ENCODE measurements at places on chromosomes 2 and 18.

GRCh38 chr2:10792660-10793400 lies 19.8 kb downstream of the PDIA6 start:
- no peak for DNase-seq

GRCh38 chr2:47050021-47050760 lies 104.9 kb downstream of the STPG4 start:
- DNase-seq, result no peak

DNA sequence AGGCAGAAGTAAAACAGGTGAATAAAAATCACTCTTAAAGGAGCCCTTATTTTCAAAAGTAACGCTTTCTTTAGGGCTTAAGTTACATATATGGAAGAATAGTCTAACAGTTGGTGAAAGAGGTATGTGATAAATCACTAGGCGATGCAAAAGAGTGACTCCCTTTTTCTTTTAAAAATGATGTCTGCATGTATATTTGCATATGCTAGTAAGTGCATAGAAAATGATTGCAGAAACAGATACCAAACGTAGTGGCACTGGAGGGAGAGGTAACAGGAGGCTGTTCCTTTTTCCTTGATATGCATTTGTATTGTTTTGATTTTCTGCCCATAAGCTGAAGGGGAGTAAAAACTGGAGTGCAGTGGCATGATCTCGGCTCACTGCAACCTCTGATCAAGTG lies 158.3 kb downstream of the PRPF40A start:
- no peak for DNase-seq

- no peak for DNase-seq
Observed at GRCh38 chr2:234048049-234048448, 2.5 kb upstream of the SPP2 start.

DNA sequence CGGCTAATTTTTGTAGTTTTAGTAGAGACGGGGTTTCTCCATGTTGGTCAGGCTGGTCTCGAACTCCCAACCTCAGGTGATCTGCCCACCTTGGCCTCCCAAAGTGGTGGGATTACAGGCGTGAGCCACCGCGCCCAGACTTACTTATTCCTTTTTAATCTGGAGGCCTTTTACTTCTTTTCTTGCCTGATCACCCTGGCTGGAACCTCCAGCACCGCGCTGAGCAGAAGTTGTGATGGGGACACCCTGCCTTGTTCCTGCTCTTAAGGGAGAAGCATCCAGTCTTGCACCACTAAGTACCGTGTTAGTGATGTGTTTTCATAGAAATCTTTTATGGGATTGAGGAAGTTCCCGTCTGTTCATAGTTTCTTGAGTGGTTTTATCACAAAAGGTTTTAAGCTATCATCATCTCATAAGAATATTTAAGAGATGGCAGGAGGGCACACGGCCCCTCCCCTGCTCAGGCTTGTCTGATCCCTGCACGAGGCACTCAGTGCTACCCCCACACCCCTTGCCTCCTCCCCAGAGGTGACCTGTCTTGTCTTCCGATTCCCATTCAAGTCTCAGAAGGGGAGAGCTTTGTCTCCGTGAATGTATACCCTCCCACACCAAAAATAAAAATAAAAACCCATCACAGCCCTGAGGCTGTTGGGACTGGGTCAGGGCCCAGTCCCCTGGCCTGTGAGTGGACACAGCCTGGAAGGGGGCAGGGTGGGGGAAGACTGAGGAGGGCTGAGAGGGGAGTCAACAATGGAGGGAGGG lies 65.3 kb upstream of the SMAD7 start:
- DNase-seq, result no peak

DNA sequence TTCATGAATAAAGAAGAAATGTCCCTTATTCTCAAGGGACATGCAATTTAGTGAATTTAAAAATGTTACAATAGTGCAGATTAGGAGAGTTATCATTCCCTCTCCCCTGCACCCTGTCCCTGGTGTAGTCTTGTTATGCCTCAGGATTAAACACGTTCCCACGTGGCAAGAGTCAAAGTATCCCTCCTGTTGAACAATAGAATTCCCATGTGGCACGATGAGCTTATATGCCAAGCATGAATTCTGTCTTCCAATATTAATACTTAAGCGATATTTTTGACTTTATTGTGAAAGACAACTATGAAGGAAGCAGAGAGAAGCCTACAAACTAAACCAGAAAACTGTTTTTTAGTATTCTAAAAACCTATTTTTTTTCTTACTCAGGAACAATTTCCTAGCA lies 36.7 kb upstream of the SPAG16 start:
- no peak for DNase-seq

- DNase-seq, result peak; percentile 54
Observed at GRCh38 chr18:9950289-9951016, 36.6 kb downstream of the VAPA start.

GRCh38 chr2:38584881-38585280 lies 17.8 kb downstream of the HNRNPLL start:
- DNase-seq, result no peak

DNA sequence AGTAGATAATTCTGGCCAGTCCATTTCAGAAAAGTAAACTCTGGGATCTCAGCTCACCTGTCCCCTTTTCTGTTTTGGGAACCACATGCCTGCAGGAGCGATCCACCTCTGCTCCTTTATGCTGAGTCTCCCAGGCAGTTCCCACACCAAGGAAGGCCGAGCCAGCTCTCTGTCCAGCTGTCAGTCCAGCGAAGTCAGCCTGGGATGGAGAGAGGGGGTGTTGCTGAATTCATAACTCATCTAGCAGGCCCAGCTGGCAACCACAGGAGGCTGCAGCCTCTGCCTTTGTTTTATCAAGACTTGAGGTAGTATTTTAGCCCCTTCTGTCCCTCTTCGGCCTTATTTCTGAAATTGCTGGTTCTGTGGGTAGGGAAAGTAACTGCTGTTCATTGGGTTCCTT lies 209.9 kb downstream of the ARL4C start:
- DNase-seq, result no peak

DNA sequence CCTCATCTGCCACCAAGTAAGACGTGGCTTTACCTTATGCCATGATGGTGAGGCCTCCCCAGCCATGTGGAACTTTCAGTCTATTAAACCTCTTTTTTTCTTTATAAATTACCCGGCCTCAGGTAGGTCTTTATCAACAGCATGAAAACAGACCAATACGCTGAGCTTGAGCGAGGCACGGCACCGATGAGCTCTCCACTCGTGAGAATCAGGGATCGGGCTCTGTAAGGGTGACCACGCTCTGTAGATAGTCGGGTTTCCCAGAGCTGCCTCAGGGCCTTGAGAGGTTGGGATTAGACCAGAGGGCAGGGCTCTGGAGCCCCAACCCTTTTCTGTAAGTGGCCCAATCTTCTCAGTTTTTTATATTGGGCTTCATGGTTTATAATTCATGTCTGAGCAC lies 360.3 kb upstream of the MYT1L start:
- no peak for DNase-seq

DNA sequence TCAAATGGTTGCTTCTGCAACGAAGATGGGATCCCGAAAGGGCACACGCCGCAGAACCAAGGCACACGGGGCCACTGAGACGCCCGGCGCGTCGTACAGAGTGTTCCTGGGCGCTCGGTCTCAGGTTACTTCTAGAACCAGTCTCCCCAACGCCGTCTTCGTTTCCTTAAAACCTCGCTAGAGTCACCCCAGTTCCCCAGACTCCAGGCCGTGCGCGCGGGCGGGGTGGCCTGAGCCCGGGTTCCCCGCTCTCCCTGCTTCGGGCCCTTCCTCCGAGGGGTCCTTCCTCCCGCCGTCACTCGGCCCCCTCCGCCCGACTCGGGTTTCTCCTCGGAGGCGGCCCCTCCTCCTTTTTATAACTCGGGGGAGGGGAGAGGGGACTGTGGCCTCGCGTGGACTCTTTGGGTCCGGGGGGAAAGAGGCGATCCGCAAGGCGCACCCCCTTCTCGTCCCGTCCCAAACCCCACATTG lies 774 bp upstream of the FZD7 start:
- DNase-seq, result peak; percentile 39

DNA sequence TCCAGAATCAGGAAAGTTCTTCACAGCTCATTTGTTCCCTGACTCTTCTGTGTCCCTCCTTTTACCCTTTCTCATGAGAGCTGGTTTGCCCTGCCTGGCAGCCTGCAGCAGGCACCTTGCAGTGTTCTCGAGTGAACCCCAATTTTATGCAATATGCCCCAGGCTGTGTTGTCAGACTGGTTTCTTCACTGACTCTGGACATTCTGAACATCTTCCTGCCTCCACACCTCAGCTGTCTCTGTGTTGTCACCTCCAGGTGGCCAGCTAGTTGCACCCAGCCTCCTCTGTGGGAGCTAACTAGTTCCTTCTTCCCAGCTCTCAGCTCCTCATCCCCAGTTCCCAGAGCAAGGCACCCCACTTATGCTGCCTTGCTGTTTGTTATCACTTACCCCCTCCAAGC lies 5.5 kb downstream of the SETBP1 start:
- no peak for DNase-seq

- no peak for DNase-seq
Observed at GRCh38 chr2:147365622-147366021, 479.2 kb upstream of the ACVR2A start.

DNA sequence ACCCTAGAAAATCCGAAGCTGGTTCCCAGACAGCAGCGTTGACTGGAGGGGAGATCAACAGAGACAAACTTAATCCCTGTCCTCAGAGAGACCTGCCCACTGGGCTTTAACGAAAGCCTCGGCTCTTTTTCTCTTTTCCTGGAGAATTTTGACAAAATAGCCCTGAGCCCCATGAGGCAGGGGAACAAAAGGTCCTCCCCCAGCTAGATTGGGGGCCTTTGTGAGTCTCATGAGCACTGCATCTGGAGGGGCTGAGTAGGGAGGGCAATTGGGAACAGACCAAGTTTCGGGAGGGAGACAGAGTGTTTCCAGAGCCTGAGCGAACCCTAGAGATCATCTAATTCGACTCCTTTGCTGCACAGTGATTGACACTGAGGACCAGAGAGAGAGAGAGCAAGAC lies 123.9 kb upstream of the HAAO start:
- no peak for DNase-seq

- no peak for DNase-seq
Observed at GRCh38 chr18:415617-416612, 84.6 kb downstream of the COLEC12 start.

GRCh38 chr2:237482485-237482884 lies 4.6 kb upstream of the MLPH start:
- peak; percentile 23 for DNase-seq

- peak; percentile 81 for DNase-seq
Observed at GRCh38 chr2:174824068-174824467, 59.8 kb upstream of the CHRNA1 start.

DNA sequence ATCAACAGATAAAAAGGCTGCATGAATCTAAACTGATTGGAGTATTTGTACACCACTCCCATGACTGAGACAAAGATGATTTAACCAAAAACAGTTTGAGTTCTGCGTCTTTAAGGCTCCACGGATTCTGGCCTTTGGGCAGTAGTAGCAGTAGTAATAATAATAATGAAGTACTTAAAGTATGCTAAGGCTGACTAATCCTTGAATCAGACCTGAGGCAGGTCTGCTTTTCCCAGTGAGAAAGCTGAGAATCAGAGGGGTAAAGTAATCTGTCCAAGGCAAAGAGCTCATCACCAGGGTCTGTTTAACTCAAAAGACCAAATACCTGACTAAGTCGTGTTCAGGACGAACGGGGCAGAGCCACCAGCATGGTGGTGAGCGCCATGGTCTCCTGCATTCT lies 61.4 kb downstream of the ID2 start:
- no peak for DNase-seq

DNA sequence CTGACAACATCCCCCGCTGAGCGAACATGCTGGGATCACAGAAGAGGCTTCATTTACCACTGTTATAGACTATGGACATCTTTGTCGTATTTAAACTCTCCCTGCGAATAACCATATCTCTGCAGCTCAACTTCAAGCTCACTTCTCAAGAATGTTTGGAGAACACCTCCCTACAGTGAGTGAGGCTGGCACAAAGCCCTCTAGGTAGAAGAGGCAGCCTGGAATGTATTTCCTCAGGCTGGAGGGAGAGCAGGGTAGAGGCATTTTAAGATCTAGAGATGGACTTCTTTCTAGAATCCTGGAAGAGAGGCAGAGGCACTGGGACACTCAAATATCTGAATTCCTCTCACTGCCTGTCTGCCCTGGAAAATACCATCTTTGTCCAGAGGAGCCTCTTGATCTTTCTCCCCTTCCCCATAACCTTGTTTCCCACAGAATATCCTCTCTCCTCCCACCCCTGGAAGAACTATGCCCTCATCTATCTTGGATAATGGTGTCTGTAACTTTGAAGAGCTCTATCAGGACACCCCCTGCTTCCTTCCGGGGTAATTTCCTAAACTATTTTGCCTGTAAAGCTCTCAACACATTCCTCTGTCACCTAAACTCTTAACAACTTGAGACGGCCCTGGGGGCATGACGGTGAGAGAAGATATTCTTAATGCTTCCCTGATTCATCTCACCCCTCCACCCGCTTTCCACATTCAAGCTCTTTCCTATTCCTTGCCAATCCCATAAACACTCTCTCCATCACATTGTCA lies 2.4 kb upstream of the ANTXR1 start:
- DNase-seq, result no peak

GRCh38 chr18:76821875-76822505 lies 367 bp upstream of the ZNF236 start:
- DNase-seq, result peak; percentile 92

DNA sequence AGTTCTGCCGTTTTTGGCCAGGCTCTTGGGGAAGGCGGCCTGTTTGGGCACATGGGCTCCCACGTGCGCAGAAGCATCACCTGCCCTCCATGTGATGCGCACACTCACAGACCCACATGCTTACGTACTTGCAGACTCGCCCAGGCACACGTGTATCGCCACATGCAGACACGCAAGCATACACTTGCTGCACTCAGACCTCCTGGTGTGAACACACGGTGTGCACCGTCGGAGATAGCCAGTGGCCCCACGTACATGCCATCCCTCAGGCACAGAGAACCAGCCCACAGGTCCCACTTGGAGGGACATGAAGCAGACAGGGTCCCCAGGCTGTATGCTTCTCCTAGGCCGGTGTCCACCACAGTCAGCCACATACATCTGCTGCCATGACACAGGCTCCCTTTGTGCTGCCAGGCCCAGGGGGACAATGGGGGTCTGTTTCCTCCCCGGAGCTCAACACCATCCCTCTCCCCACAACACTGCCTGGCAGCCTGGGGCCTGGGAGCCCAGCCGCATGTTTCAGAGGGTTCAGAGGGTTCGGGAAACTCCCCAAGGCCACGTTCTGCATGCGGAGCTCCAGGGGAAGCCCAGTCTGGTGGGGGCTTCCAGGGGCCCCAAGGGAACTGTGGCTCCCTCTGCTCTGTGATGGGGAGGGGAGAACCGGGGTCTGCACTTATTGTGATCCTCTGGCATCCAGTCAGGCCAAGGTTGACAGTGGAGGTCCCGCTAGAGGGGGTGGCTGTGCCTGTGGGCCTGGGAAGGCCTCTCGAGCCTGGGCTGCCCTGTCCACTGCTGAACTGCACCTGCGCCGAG lies 208.1 kb upstream of the HAAO start:
- no peak for DNase-seq

GRCh38 chr18:76493213-76494161 lies 1.6 kb downstream of the ZNF516 start:
- DNase-seq, result peak; percentile 88

GRCh38 chr2:162041485-162041884 lies 32.5 kb downstream of the DPP4 start:
- no peak for DNase-seq

Measured in erythroblast (primary cell).